ENCODE measurements at places on chromosomes 3 and 15.

DNA sequence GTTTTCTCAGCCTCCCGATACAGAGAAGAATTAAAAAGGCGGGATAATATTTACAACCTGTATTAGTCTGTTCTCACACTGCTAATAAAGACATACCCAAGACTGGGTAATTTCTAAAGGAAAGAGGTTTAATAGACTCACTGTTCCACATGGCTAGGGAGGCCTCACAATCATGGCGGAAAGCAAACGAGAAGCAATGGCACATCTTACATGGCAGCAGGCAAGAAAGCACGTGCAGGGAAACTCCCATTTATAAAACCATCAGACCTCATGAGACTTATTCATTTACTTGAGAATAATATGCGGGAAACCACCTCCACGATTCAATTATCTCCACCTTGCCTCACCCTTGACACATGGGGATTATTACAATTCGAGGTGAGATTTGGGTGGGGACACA lies 27.5 kb upstream of the RPL39L start:
- no peak for DNase-seq

- DNase-seq = peak; percentile 63
These were observed 496.5 kb upstream of the TBL1XR1 start for GRCh38 chr3:177693616-177694264.

DNA sequence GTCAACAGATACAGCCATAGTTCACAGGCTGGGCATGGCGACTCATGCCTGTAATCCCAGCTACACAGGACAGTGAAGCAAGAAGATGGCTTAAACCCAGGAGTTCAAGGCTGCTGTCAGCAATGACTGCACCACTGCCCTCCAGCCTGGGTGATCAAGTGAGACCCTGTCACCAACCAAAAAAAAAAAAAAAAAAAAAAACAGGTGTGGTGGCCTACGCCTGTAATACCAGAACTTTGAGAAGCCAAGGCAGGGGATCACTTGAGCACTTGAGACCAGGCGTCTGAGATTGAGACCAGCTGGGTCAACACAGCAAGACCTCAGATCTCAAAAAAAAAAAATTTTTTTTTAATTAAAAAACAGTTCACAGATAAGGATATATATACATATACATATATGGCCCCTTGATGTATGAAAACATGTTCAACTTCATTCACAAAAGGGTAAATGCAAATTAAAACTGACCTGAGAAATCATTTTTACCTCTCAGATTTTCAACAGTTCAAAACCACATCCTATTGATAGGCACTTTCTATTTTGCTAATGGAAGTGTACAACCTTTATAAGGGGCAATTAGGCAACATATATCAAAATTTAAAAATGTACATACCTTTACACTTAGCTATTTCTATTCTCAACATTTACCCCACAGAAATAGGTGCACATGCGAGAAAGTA lies 51.1 kb downstream of the OSBPL10 start:
- no peak for DNase-seq

DNA sequence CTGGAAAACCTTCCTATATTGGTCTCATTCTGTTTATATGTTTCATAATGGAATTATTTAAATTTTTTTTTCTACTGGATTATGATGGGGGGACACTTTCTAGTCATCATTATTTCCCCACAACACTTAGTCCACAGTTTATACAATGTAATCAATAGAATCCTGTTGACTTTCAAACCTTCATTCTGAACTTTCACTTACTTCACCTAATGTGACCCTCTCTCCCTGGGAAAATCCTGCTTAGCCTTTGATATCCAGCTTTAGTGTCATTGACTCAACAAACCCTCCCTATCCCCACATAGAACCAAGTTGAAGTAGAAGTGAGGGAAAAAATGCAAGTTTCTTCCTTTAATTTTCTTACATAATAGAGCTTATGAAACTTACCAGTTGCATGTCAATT lies 666.0 kb downstream of the MECOM start:
- no peak for DNase-seq

- DNase-seq = no peak
These were observed 5.6 kb upstream of the LRRC34 start for GRCh38 chr3:169818316-169818715.
